Activated CD8-positive, alpha-beta memory T cell treated with anti-CD3 and anti-CD28 coated beads, Interleukin-2, amount 10 ng/mL, durations not matched to agents 7 days and 5 days (primary cell): ENCODE measurements at places on chromosomes 4 and X. TPM values are rescaled to one million over a fixed set of nuclear protein-coding genes. Genes with fewer than 3 reads are reported as not detected.
A peak's percentile ranks its signal among the peaks of the same experiment; 100 is the strongest.

STX18 gene
- total RNA-seq = 25.6 TPM

GATA1 gene
- total RNA-seq = not detected

SLC10A4 gene
- not detected for total RNA-seq

CPXCR1 gene
- not detected for total RNA-seq

CFAP99 gene
- not detected for total RNA-seq

PPP2R3B gene
- 45.8 TPM for total RNA-seq

NLGN4X gene
- total RNA-seq = not detected

ZCCHC13 gene
- not detected for total RNA-seq

CXCL11 gene
- total RNA-seq = 0.53 TPM

CT45A1 gene
- total RNA-seq = not detected

AMTN gene
- not detected for total RNA-seq

- H3K36me3 ChIP-seq = peaks cover 8% of the 10 kb centered on the region
- no peak overlapping the region for H3K27ac ChIP-seq
These were observed 57.5 kb downstream of the GPR82 start for GRCh38 chrX:41781500-41781899.

GRCh38 chr4:127140306-127140705, 492.5 kb upstream of the INTU start:
- no peaks in the 10 kb centered on the region for H3K36me3 ChIP-seq
- no peaks in the 10 kb centered on the region for H3K27me3 ChIP-seq
- DNase-seq = no peak
- H3K4me3 ChIP-seq = no peak overlapping the region

DNA sequence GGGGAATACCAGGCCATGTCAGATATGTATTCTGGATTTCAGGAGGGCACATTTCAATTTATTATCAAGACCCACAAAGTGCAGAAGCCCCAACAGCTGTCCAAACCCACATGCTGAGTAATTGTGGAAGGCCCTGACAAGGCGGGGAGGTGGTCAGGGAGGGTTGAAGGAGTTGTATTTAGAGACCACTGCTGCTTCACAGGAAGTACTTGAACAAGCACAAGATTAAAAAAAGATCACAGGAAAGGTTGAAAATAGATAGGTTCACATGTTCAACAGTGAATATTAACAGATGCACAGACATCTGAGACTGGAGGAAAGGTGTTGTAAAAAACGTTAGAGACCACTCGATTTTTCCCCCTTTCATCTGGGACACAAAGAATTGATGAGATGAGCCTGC, 17.9 kb downstream of the ATP8A1 start:
- H3K36me3 ChIP-seq = peaks cover 4% of the 10 kb centered on the region
- peaks cover 74% of the 10 kb centered on the region for H3K4me1 ChIP-seq
- peak overlapping the region; percentile 75 for H3K27ac ChIP-seq
- peak; percentile 76 for DNase-seq
- H3K27me3 ChIP-seq = no peaks in the 10 kb centered on the region
- H3K4me3 ChIP-seq = peak overlapping the region; percentile 2

DNA sequence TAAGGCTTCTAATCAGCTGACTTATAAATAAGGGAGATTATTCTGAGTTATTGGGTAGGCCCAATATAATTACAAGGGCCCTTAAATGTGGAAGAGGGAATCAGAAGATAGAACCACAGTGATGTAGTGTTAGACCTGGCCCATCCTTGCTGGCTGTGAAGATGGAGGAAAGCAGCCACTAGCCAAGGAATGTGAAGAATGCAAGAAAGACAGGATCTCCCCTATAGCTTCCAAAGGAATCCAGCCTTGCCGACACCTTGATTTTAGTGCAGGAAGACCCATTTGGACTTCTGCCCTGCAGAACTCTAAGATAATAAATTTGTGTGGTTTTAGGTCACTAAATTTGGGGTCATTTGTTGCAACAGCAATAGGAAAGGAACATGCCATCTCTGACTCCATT, 150.6 kb downstream of the SPATA18 start:
- no peak for DNase-seq
- no peak overlapping the region for H3K27ac ChIP-seq
- no peaks in the 10 kb centered on the region for H3K27me3 ChIP-seq
- H3K4me3 ChIP-seq = no peak overlapping the region
- H3K4me1 ChIP-seq = no peaks in the 10 kb centered on the region
- peaks cover 1% of the 10 kb centered on the region for H3K36me3 ChIP-seq

- no peak overlapping the region for H3K4me3 ChIP-seq
- H3K36me3 ChIP-seq = no peaks in the 10 kb centered on the region
- no peak for DNase-seq
- no peaks in the 10 kb centered on the region for H3K27me3 ChIP-seq
- H3K4me1 ChIP-seq = no peaks in the 10 kb centered on the region
- H3K27ac ChIP-seq = no peak overlapping the region
These were observed 35.3 kb downstream of the ATXN3L start for GRCh38 chrX:13284570-13284969.

GRCh38 chr4:117466388-117466787, 381.0 kb upstream of the TRAM1L1 start:
- H3K4me3 ChIP-seq = no peak overlapping the region
- H3K4me1 ChIP-seq = no peaks in the 10 kb centered on the region
- no peak overlapping the region for H3K27ac ChIP-seq
- no peaks in the 10 kb centered on the region for H3K36me3 ChIP-seq
- no peaks in the 10 kb centered on the region for H3K27me3 ChIP-seq

DNA sequence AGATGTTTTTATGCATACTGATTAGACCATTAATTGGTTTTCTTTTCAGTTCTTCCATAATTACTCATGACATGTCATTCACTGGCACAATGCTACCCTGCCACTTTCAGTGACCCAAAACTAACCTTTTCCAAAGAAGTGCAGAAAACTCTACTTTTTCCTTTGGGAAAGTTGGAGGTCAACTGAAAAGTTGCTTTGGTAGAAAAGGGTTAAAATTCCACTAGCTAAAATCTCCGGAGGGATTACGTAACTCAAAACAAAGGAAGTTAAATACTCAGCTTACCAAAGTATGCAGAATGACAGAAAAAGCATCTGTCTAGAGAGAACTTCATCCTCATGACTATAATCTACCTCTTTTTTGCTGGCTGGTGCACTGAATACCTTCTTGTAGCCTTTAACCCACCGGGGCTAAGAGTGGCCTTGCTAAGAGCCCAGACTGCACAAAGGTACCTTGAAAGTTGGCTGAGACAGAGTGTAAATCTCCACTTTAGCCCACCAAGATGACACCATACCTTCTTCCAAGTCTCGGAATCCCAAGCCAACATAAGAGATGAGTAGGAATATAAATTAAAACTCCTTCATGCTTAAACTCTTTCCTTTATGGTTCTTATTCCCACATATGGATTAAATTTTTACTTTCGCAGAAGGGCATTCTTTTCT, 1099.5 kb upstream of the INTU start:
- H3K27ac ChIP-seq = no peak overlapping the region
- no peaks in the 10 kb centered on the region for H3K27me3 ChIP-seq
- DNase-seq = no peak
- no peaks in the 10 kb centered on the region for H3K36me3 ChIP-seq

DNA sequence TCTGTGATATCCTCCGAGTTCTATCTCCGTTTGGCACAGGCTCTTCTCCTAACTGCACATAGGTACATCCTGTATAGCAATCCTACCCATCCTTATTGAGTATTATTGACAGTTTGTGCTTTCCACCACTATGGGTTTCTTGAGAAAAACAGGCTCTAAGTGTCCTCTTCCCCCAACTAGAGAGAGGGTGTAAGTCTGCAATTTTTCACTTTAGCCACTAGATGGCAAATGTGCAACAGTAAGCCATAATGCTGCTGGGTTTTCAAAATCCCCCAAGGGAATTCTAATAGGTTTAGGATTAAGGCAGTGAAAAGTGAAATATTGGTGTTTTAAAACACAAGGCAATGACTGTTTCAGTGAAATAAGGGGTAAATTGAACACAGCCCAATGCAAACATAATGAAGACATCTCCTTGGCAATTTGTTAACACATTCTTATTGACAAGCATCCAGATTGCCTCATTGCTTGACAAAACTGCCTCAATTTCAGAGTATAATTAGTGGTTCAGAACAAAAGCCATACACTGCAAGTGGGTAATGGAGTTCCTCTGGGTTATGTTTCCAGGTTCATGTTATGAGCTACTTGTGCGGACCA, 239.0 kb upstream of the HTR2C start:
- no peak overlapping the region for H3K4me3 ChIP-seq
- no peak overlapping the region for H3K27ac ChIP-seq
- DNase-seq = no peak
- H3K27me3 ChIP-seq = no peaks in the 10 kb centered on the region
- H3K4me1 ChIP-seq = no peaks in the 10 kb centered on the region

DNA sequence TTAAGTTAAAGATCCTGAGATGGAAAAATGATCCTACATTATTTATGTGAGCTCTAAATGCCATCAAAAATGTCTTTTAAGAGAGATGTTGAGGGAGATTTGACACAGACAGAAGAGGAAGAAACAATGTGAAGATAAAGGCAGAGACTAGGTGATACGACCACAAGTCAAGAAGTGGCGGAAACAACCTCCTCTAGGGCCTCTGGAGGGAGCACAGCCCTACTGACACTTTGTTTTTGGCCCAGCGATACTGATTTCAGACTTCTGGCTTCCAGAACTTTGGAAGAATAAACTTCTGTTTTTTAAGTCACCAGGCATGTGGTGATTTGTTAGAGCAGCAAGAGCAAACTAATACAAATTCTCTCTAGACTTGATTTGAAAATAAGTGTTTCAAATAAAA, 1216.1 kb downstream of the FSTL5 start:
- H3K27ac ChIP-seq = no peak overlapping the region
- H3K4me1 ChIP-seq = no peaks in the 10 kb centered on the region
- no peaks in the 10 kb centered on the region for H3K27me3 ChIP-seq
- H3K36me3 ChIP-seq = no peaks in the 10 kb centered on the region

DNA sequence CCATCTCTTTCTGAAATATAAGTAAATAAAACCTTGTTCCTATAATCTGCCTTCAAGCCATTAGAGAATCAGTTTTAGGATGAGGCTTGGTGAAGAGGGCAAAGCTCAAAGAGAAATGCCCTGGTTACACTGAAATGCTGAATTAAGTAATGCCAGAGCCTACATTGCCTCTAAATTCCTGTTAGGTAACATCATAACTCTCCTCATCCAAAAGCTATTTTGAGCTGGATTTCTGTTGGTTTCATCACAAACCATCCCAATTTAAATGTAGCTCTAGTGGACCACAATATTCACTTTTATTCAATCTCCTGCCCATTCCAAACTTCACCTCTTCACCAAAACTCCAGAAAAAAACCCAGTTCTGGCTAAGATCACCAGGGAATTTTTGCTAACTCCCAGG, 1319.7 kb upstream of the TENM3 start:
- no peaks in the 10 kb centered on the region for H3K4me1 ChIP-seq
- H3K27me3 ChIP-seq = no peaks in the 10 kb centered on the region

DNA sequence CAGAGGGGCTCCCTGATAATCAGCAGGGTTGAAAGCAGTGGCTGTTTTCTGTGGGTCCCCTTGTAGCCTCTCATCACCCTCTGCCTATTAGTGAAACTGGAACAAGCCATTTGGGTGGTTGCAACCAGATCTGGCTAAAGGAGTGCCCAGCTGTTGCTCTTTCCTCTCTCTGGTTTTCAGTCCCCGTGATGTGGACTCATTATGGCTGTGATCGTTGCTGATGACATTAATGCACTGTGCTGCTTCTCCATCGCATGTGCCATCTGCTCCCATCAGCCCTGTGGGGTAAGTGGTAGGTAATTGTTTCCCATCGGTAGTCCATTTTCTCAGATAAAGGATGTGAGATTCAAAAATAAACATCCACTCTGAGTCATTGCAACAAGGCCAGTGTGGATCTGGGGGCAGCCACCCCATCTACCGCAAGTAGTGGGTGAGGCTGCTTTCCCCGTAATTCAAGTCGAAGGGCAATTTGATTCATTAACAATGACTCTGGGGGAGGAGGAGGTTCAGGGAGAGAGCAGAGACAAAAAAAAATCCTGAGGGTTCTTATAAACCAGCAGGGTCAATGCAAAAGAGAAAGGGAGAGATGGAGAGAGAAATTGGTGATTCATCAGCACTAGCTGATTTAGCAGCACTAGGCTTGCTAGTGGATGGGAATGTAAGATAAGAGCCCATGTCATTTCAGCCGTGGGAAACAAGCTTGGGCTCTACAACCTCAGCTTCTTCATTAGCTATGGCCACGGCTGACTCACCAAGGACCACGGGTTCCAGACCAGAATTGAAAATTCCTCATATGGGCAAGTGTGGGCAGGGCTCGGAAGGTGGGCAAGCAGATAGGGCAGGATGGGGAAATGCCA, 357.8 kb downstream of the MID1IP1 start:
- DNase-seq = no peak
- no peak overlapping the region for H3K27ac ChIP-seq
- no peak overlapping the region for H3K4me3 ChIP-seq
- peaks cover 28% of the 10 kb centered on the region for H3K4me1 ChIP-seq

DNA sequence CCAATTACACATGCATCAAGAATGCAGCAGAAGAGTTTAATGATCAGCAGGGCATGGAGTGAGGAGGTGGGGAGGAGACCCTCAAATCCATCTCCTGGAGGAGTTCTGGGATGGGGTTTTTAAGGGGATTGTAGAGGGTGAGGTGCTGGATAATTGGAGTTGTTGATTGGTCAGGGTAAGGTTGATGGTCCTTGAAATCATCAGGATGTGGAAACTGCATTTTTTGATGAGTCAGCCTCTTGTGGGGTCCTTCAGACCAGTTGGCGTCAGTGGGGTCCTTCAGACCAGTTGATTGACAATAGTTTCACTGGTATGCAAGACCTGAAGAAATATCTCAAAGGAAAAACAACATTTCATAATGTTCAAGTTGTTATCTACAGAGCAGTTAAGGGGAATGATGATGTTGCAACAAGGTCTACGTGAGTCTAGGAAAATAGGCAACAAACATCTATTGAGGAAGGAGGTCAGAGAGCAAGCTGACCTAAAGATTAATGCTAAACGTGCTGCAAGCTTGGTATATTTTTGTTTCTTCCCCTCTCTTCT, 88.3 kb downstream of the NRK start:
- no peak overlapping the region for H3K27ac ChIP-seq
- H3K27me3 ChIP-seq = no peaks in the 10 kb centered on the region
- H3K4me3 ChIP-seq = no peak overlapping the region
- no peaks in the 10 kb centered on the region for H3K36me3 ChIP-seq
- DNase-seq = no peak
- H3K4me1 ChIP-seq = no peaks in the 10 kb centered on the region

GRCh38 chr4:98341309-98341708, 80.1 kb downstream of the RAP1GDS1 start:
- H3K27ac ChIP-seq = no peak overlapping the region
- H3K36me3 ChIP-seq = peaks cover 41% of the 10 kb centered on the region
- H3K4me1 ChIP-seq = peaks cover 2% of the 10 kb centered on the region
- no peak for DNase-seq
- no peak overlapping the region for H3K4me3 ChIP-seq
- H3K27me3 ChIP-seq = no peaks in the 10 kb centered on the region

GRCh38 chr4:168183717-168184571, 91.6 kb downstream of the ANXA10 start:
- H3K4me1 ChIP-seq = peaks cover 5% of the 10 kb centered on the region
- H3K27me3 ChIP-seq = no peaks in the 10 kb centered on the region
- no peak for DNase-seq
- H3K27ac ChIP-seq = no peak overlapping the region
- H3K36me3 ChIP-seq = peaks cover 5% of the 10 kb centered on the region

GRCh38 chrX:141415889-141416288, 168.6 kb downstream of the SPANXA1 start:
- no peaks in the 10 kb centered on the region for H3K27me3 ChIP-seq
- no peak overlapping the region for H3K4me3 ChIP-seq
- H3K36me3 ChIP-seq = no peaks in the 10 kb centered on the region
- no peak overlapping the region for H3K27ac ChIP-seq
- no peaks in the 10 kb centered on the region for H3K4me1 ChIP-seq
